EH (cell line): ENCODE measurements at places on chromosomes 5 and 9.

GRCh38 chr5:68232277-68232676 is 16.7 kb downstream of the PIK3R1 start:
- DNase-seq: no peak

DNA sequence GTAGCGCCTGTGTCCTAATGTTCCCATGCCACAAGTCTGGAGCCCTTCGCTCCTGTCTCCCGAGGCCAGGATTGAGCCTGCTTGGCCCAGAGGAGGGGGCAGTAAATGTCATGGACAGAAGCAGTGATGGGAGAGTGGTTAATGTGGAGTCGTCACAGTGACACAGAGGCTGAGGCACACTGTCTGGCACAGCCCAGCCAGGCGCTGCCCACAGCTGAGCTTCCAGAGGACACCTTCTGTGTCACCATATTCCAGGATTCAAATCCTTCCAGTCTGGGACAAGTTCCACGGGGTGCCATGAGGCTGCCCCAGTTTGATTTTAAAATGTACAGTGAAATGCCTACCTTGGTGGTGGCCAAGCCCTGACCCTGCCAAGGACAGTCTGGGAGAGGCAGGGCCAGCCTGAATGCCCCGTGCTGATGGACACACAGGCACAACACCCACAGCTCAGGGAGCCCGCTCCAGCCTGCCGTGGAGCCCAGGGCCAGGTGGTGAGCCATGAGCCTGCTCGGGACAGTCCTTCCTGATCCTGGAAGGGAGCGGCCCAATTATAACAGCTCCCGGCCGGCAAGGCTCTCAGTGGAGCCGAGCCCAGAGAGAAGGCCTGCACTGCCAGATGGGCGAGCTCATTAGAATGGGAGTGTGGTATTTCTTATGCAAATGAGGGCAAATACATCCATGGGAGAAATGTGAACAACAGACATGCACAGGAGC is 99.1 kb upstream of the RUFY1 start:
- no peak for DNase-seq

- no peak for DNase-seq
Observed at GRCh38 chr5:132747616-132748440, 602 bp downstream of the CCNI2 start.

- DNase-seq: peak; percentile 9
Observed at GRCh38 chr9:134942011-134942787, 24.5 kb upstream of the FCN1 start.

DNA sequence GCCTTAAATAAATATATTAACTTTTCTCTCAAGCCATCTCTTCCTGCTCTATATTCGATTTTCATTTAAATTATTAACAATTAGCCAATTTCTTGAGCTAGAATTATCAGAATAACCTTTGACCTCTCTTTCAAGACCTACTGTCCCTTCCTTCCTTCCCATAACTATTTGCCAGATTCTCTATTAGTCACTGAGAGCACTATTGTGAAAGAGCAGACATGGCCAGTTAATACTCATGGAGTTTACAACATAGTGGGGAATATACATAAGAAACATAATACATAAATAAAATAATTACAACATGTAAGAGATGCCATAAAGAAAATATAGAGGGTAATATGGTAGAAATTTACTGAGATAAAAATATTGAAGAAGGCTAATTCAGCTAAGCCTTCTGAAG is 72.1 kb upstream of the CHD1 start:
- no peak for DNase-seq

DNA sequence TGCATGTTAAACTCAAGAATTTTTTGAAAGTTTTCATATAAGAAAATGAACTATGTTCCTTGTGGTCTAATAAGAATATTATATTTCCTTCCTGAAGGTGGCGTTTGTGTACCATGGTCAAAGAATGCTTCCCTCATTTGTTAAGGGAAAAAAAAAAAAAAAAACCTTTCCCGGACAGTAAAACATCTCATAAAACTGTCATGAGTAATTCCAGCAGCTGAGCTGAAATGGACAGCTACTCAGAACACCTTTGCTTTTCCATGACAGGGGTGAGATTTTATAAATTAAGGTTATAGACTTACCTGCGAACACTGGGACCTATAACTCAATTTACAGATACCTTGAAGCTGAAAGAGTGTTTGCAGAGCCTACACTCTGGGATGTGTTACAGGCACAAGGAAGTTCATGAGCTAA is 113.2 kb upstream of the RANBP3L start:
- peak; percentile 53 for DNase-seq

DNA sequence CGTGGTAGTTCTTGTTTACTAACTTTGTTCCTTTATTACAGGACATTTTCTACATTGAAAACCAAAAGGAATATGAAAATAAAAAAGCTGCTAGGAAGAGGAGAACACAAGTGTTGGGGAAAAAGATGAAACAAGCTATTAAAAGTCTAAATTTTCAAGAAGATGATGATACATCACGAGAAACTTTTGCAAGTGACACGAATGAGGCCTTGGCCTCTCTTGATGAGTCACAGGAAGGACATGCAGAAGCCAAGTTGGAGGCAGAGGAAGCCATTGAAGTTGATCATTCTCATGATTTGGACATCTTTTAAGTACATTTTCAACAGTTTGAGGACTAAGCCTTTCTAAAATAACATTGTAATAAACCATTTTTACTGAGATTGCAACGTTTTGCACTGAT is 23.8 kb downstream of the PHAX start:
- DNase-seq: peak; percentile 96

GRCh38 chr5:33892620-33893137 is 889 bp upstream of the ADAMTS12 start:
- DNase-seq: peak; percentile 95

DNA sequence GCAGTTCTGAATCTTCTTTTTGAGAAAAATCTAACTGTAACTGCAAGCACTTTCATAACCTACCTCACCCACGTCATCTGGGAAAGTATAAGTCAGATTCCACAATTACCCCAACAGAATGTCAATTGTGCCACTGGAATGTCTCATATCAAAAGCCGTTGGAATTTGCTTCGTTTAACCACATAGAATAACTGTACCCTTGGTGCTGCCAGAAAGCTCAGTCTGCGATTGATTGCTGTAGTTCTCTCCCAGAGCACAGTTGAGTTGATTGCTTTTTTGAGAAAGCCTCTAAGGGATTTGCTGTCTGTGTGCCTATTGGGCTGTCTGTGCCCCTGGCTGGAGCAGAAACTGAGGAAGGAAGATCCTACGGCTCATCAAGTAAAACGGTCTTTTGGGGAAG is 583.6 kb downstream of the TMEM38B start:
- no peak for DNase-seq

GRCh38 chr5:151223447-151224264 is at the start of gene CCDC69:
CCDC69 (minus strand) TSS chr5:151224092; CDS start chr5:151223970, 122 bp downstream.
- peak; percentile 64 for DNase-seq

- DNase-seq: peak; percentile 100
Observed at GRCh38 chr9:122904823-122905710, at the start of gene RC3H2. RC3H2 (minus strand) TSS chr9:122905359; CDS start chr9:122897509, 7,850 bp downstream.

DNA sequence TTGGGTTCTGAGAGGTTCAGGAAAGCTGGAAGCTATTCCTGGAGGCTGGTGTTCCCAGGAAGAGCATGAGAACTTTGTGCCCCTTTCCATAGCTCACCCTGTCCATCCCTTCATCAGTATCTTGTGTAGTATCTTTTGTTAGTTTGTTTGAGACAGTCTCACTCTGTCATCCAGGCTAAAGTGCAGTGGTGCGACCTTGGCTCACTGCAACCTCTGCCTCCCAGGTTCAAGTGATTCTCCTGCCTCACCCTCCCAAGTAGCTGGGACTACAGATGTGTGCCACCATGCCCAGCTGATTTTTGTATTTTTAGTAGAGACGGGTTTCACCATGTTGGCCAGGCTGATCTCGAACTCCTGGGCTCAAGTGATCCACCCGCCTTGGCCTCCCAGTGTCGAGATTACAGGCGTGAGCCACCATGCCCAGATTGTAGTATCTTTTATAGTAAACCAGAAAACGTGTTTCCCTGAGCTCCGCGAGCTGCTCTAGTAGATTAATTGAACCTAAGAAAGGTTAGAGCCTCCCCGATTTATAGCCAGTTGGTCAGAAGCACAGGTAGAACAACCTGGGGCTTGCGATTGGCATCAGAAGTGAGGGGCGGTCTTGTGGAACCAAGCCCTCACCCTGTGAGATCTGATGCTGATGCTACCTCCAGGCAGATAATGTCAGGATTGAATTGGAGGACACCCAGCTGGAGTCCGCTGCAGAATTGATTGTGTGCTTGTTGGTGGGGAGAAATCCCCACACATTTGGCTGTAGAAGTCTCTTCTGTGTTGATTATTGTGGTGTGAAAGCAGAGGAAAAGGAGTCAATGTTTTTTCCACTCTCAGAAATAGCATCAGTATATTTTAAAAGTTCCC is 32.3 kb downstream of the ATP6V0E1 start:
- DNase-seq: no peak

DNA sequence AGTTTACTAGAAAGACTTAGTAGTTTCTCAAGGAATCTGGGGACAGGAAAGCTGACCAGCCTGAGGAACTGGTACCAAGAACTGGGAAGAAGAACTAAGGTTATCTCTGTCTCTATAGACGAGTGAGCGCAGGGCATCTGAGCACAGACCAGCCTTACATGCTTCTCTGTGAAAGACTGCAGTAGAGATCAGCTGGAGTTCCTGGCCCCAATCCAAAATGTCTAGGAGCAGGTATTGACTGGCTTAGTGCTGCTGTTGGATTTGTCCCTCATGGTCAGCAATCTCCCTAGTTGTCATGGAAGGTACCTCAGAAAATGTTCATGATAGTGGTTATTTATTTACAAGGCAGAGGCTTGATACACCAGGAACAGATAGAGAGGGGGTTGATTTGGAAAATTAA is 13.3 kb downstream of the NUP214 start:
- no peak for DNase-seq
